ENCODE measurements at places on chromosomes 4 and X.

GRCh38 chr4:79078339-79078738 lies 139.1 kb upstream of the PAQR3 start:
- DNase-seq: no peak

DNA sequence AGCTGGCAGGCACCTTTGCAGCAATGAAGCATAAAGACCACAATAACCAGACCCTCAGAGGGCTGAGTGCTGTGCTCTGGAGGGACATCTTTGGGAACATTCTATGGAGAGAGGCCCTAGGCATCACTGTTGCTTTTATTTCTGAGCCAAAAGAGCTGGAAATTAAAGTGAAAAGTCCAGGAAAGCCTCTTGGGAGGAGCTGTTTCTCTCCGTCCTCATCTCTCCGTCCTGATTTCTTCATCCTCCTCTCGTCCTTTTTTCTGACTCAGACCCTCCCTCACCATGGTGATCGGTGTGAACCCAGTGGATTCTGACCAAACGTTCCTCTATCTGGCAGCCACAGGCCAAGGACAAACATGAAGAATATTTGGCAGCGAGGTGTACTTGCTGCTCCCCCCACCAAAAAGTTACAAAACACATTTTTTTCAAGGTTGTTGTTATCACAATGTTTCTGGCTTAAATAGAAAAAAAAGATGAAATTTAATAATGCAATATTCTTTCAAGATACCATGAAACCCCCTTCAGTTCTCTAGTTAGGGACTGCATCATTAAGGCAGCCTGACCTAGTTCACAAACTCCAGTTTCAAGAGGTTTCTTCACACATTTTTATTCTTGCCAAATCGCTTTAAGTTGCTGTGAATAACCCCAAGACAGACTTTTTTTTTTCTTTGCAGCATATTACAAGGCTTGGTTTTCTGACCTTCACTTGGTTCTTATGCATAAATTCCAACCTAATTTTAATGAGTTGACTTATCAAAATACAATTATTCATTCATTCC lies 80.2 kb downstream of the SCD5 start:
- no peak for DNase-seq

DNA sequence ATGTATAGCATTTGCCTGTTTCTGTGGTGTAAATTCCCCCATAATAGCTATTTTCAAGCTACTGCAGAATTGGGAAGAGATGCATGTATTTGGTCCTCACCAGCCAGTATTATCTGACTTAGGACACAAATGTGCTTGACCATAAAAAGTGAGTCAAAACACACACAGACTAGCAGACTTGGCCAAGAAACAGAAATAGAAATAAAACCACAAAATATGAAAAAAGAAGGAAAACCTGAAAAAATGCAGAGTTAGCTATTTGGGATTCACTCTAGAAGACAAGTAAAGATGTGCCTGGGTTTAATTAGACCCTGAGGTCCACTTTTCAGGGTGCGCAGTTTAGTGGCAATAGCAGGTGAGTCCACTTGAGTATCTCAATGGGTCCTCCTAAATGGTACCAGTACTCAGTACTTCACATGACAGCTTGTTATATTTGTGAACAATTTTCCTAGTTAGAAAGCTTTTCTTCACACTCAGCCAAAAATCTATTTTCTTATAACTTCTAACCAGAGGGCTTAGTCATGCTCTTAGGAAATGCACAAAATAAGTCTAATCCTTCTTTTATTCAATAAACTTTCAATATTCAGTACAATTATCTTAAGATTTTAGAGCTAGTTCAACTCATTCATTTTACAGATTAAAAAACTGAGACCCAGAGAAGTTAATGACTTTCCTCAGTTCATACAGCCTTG lies 108.7 kb upstream of the JADE1 start:
- no peak for DNase-seq

GRCh38 chrX:70922774-70923473 lies 8.0 kb downstream of the SLC7A3 start:
- no peak for DNase-seq

- DNase-seq: no peak
These were observed 1.3 kb upstream of the TMEM154 start for GRCh38 chr4:152680988-152681603.

- DNase-seq: no peak
These were observed 12.2 kb upstream of the NKRF start for GRCh38 chrX:119618439-119618838.

- no peak for DNase-seq
These were observed 837.3 kb downstream of the PCDH7 start for GRCh38 chr4:31557437-31557836.

DNA sequence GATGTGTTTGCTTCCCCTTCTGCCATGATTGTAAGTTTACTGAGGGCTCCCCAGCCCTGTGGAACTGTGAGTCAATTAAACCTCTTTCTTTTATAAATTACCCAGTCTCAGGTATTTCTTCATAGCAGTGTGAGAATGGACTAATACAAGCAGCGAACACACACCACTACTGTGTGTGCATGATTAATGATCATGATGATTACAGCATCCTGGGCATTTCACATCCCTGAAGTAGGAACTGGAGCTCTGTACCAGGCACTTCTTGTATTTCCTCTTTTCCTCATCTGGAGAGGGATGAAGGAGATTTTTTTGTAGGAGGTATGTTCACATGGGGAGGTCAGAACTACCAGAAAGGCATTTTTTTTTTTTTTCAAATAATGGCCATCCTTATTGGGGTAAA lies 60.8 kb downstream of the PPM1K start:
- no peak for DNase-seq

Data from NCI-H187 (cell line).